Activated CD8-positive, alpha-beta memory T cell treated with anti-CD3 and anti-CD28 coated beads, Interleukin-2, amount 10 ng/mL, durations not matched to agents 7 days and 5 days (primary cell): ENCODE measurements at places on chromosomes 7 and 10. TPM values are rescaled to one million over a fixed set of nuclear protein-coding genes. Genes with fewer than 3 reads are reported as not detected.

IGF2BP3 gene
- 1.3 TPM for total RNA-seq

NUDT5 gene
- 107 TPM for total RNA-seq

GIMAP2 gene
- total RNA-seq: 80.0 TPM

DNA sequence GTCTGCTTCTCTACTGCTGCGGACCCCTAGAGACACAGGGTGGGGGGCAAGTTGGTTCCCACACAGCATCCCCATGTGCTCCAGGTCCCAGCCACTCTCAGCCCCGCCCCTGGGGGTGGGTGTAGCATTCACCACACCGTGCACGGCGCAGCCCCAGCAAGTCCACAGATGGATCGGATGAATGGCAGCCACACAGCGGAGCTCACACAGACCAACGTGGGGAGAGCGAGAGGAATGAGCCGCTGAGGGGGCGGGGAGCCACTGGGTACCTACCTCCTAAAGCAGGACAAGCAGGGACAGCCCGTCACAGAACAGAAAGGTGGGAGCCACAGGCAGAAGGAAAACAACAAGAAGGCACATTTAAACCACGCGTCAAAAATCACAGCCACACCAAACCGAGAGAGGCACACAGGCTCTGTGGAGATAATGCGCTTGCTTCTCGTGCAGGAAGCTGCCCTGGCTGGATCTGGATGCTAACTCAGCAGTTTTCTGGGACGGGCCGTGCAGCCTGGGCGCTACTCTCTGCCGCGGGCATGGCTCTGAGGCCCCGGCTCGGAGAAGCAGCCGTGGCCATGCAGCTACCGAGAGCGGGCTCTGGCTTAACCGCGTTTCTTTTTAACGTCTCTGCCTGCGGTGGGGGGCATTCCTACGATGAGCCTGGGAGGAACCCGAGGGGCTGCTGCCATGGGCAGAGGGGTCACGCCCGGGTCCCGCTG lies 102.5 kb downstream of the CYTH3 start:
- DNase-seq: no peak

DNA sequence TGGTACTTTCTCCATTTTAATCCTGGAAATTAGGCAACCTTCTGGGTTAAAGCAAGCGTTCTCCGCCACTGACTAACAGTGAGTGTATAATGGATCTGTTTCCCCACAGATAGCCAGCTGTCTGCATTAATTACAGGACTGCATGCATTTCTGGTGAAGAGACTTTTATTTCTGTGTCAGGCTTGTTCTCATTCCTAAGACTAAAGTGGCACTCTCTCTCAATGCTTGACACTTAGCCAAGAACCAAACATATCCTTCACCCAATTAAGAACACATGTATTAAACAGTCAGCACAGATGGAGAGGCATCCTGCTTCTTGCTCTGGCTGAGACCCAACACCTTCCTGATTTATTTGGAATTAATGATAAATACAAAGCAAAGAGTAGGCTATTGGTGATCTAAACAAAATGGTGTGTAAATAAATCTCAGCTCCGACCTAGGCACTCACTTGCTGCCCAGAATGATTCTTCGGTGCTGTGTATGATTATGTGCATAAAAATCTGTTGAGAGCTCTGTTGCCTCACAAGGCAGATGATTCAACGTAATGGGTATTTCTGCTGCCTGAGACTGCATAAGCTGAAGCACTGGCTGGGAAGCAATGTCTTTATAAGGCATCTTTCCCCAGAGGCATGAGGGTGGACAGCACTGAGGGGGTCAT lies 16.8 kb downstream of the CALU start:
- no peak for DNase-seq

GRCh38 chr10:43845121-43845520 lies 196.4 kb upstream of the ZNF32 start:
- DNase-seq: no peak

- no peak for DNase-seq
Measured at GRCh38 chr10:71045936-71046335, 157.6 kb upstream of the PCBD1 start.

GRCh38 chr7:105389889-105390288 lies 1.2 kb upstream of the SRPK2 start:
- DNase-seq: no peak
